CMK (cell line): ENCODE measurements at places on chromosomes 2 and 18.

GRCh38 chr2:229873123-229873581 is 48.7 kb downstream of the TRIP12 start:
- no peak for DNase-seq

- DNase-seq: no peak
Observed at GRCh38 chr18:4157352-4157751, 297.8 kb downstream of the DLGAP1 start.

GRCh38 chr2:54456362-54456611 is 160 bp downstream of the SPTBN1 start:
- DNase-seq: no peak

- no peak for DNase-seq
Observed at GRCh38 chr2:186717320-186718007, 23.6 kb downstream of the FAM171B start.

DNA sequence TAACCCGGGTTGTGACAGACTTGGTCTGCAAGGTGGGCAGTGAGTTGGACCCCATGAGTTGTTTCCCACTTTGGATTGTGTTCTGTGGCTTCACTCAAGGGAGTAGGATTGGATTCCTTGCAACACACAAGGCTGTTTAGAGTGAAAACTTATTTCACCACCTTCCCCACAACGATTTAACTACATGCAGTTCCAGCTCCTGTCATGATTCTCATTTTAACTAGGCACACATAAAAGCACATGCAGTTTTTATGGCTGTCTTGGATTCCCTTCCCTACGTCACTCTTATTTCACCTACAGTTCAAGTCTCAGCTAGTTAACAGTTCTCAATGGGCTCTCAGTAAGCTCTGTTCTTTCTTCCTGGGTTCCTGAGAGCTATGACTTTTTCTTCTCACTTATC is 15.9 kb downstream of the EFEMP1 start:
- DNase-seq: no peak

GRCh38 chr2:20755132-20755800 is 67.6 kb downstream of the LDAH start:
- no peak for DNase-seq

DNA sequence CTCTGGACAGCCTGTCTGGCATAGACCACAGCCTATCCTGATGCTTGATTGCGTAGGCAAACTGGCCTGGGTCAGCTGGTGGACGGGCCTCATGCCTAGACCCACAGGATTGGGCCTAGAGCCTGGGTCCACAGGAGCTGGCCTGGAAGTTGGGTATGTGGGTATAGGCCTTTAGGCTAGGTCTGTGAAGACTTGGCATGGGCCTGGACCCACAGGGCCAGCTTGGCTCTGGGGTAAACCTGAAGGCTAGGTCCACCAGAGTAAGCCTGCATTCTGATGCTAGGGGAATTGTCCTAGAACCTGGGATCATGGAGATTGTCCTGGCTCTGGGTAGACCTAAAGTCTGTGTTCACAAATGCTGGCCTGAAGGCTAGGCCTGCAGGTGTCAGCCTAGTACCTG is 1293.7 kb downstream of the CNTNAP5 start:
- no peak for DNase-seq

DNA sequence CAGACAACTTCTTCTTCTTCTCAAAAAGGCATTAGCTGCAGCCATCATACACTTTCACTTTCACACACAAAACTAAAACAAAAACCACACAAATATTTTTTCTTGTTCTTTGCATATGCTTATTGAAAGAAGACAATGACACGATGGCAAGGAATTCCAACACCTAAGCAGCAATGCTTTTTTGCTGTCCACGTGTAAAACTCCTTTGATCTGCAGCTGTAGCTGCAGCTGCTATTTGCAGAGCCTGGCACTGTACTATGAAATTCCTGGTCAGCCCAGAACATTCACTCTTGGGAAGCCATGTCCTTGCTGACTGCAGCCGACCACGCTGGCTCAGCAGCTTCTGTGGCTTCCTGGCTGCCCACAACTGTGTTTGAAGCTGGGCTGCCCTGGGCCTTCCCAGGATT is 316.2 kb downstream of the CDH2 start:
- DNase-seq: no peak

- DNase-seq: no peak
Observed at GRCh38 chr2:96856776-96857666, 795 bp downstream of the ANKRD39 start.

DNA sequence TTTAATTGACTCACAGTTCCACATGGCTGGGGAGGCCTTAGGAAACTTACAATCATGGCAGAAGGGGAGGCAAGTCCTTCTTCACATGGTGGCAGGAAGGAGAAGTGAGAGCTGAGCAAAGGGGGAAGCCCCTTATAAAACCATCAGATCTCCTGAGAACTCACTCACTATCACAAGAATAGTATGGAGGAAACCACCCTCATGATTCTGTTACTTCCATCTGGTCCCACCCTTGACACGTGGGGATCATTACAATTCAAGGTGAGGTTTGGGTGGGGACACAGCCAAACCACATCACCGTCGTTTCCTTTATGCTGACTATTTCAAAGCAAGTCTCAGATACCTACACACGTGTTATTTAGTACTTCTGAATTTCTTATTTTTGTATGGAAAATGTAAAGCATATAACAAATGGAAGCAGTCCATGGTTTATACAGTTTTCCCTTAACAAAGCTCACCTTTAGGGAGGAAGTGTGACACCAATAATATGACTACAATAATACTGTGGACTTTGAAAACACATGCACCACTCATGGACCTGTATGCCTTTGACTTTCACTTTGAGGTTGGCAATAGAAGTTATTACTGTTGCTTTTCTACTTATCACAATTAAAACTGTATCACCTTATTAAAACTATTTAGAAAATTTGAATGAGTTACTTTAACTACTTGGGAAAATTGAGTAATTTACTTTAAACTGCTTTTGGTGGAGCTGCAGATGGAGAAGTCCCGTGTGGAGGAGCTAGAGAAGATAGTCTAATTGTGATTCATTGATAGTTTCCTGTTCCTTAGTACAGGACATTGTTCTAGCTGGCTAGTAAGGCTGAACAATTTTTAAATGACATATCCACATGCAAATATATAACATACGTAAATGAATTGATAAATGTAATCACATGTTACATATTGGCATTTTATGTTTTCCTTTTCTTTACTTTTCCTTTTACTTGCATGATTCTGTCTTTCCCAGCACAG is 37.3 kb downstream of the MTCL1 start:
- no peak for DNase-seq

DNA sequence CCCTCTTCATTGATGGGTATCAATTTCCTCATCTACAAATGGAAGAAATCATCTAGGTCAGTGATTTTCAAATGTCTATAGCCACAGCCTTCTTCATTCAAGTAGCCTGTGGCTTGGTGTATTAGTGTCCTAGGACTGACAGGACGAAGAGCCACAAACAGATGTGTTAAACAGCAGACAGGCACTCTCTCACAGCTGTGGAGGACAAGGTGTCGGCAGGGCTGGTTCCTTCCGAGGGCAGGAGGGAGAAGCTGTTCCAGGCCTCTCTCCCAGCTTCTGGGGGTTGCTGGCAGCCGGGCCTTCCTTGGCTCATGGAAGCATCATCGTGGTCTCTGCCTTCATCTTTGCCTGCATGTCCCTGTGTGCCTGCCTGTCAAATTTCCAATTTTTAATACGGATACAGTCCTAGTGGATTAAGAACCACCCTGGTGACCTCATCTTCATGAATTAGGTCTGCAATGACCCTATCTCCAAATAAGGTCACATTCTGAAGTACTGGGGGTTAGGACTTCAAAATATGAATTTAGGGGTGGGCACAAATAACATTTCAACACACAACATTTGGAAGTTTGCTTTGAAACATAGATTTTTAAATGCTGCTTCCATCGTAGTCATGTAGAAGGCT is 86.5 kb downstream of the PTGR3 start:
- no peak for DNase-seq

GRCh38 chr2:158174495-158174894 is 72.8 kb downstream of the UPP2 start:
- DNase-seq: no peak

- no peak for DNase-seq
Observed at GRCh38 chr2:37356299-37356698, 11.9 kb downstream of the QPCT start.

DNA sequence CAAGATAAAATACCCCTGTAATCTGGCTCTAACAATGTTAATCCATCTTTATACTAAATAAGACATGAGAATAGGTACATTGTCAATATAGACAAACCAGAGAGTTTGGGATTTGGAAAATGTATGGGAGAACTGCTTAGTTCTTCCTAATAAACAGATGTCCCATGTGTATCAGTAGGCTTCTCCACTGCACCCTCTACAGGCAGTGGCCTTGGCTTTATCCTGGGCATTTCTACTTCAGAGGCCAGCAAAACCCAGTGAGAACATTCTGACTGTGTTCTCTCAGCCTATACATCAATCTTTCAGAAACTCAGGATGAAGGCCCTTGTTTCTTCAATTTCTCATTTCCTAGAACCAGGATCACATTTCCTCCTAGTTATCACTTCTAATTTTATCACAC is 1167.5 kb upstream of the ACVR2A start:
- DNase-seq: no peak

- no peak for DNase-seq
Observed at GRCh38 chr2:226727251-226727650, 72.4 kb downstream of the IRS1 start.

- DNase-seq: no peak
Observed at GRCh38 chr2:238105506-238106338, 5.6 kb downstream of the ESPNL start.

- no peak for DNase-seq
Observed at GRCh38 chr18:21205695-21206094, 36.3 kb upstream of the GREB1L start.

GRCh38 chr2:42095923-42096408 is 48.1 kb downstream of the PKDCC start:
- no peak for DNase-seq

DNA sequence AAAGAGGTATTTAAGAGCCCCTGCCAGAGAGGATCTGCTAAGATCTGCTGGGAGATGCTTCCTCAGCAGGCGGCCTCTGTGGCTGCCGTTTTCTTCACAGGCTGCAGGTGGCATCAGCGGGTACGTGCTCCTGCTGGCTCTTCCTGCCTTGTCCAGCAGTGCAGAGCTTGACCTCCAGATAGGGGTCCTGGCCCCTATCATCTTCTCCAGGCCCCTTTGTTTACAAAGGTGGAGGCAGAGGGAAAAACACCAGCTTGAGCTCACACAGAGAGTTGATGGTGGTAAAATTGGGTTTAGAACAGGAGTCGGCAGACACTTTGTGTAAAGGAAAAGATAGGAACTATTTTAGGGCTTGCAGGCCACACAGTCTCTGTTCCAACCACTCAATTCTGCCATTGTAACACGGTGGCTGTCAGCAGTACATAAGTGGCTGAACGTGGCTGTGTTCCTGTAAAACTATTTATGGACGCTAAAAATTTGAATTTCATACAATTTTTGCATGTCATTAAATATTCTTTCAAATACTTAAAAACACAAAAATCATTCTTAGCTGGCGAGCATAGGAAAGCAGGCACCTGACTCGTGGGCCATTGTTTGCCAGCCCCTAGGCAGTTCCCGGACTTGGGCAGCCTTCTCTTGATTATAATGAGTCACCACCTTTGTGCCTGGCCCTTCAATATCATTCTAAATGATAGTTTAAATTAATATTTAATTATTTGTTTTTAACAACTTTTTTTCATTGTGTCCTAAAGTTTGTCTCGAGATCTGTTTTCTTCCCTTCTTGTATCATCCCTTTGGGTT is 98.2 kb upstream of the B3GNT7 start:
- peak; percentile 74 for DNase-seq

- DNase-seq: no peak
Observed at GRCh38 chr2:213015387-213016165, 135.8 kb downstream of the IKZF2 start.

DNA sequence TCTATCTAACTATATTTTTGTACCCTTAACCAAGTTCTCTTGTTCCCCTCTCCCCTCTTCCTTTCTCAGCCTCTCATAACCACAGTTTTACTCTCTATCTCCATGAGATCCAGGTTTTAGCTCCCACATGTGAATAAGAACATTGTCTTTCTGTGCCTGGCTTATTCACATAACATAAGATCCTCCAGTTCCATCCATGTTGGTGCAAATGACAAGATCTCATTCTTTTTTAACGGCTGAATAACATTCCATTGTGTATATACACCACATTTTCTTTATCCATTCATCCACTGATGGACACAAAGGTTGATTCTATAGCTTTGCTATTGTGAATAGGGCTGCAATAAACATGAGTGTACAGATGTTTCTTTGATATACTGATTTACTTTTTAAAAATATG is 83.9 kb upstream of the TMEM178A start:
- DNase-seq: no peak

DNA sequence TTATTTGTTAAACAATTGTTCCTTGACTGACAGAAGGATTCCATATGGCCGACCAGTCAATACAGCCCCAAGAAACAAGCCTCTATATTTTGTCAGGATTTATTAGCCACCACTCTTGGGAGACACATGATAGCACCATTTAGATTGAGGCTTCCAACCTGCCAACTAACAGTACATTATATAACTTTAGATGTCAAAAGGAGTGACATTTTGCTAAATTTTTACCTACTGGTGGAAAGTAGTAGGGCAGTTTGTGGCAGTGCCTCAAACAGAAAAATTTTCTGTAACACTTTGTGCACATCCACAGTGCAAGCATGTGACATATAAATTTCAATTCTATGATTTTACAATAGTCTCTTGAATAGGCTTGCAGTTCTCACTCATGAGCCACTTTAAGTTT is 464.0 kb downstream of the TRIB2 start:
- DNase-seq: no peak

DNA sequence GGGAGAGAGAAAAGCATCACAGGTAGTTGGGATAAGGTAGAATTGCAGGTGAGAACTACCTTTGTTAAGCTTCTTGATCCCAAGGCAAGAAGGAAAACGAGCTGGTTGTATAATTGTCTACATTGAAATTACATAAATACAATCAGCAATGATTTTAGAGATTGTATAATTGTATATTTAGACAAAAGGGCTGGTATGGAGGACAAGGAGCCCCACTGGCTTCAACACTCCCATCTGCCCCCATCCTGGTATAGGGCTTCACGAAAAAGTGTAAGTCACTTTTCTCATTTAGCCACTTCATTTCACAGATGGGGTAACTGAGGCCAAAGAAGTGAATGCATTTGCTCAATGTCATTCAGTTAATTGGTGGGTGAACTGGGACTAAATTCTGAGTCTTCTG is 103.3 kb downstream of the MYCN start:
- DNase-seq: no peak

- DNase-seq: no peak
Observed at GRCh38 chr2:26024260-26024659, 9.6 kb upstream of the RAB10 start.

GRCh38 chr18:24176727-24177416 is 38.0 kb downstream of the CABYR start:
- peak; percentile 3 for DNase-seq

DNA sequence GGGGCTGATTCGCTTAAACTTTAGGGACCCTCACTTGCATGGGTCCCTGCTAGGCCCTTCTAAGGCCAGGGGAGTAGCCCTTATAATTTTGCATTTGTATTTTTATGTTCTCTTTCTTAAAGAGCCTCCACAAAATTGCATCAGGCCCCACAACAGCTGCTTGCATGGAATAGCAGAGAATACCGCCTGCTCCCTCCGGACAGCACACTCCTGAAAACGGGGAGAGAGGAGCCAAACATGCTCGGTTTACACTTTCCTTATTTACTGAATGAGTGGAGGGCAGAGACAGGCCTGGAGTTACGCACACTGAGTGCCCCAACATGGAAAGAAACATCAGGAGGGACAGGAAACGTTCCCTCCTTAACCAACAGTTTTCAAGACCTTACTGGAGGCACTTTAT is 132.2 kb downstream of the ANTXR1 start:
- no peak for DNase-seq

- no peak for DNase-seq
Observed at GRCh38 chr2:38528008-38528442, 74.7 kb downstream of the HNRNPLL start.
